ENCODE measurements at places on chromosomes 4 and X. TPM values are rescaled to one million over a fixed set of nuclear protein-coding genes. Genes with fewer than 3 reads are reported as not detected.

The CLCN4 gene
- 0.02 TPM for polyA plus RNA-seq

The TMSB15A gene
- not detected for polyA plus RNA-seq

The FRMD7 gene
- not detected for polyA plus RNA-seq

The NUDT10 gene
- polyA plus RNA-seq = not detected

The FGF16 gene
- not detected for polyA plus RNA-seq

The ADGRG2 gene
- polyA plus RNA-seq = not detected

The MAGEB5 gene
- polyA plus RNA-seq = not detected

The ADGRA3 gene
- 0.60 TPM for polyA plus RNA-seq

The ARX gene
- not detected for polyA plus RNA-seq

The HELQ gene
- polyA plus RNA-seq = 28.6 TPM

The ZCCHC18 gene
- 0.83 TPM for polyA plus RNA-seq

The APLN gene
- polyA plus RNA-seq = not detected

The RAB40AL gene
- not detected for polyA plus RNA-seq

The USP51 gene
- 0.20 TPM for polyA plus RNA-seq

The NIPAL1 gene
- 0.76 TPM for polyA plus RNA-seq

The PASD1 gene
- polyA plus RNA-seq = not detected

The GRXCR1 gene
- polyA plus RNA-seq = not detected

The N4BP2 gene
- 19.4 TPM for polyA plus RNA-seq

The NAT8L gene
- not detected for polyA plus RNA-seq

The RAB40A gene
- polyA plus RNA-seq = 0.09 TPM

The RTL9 gene
- polyA plus RNA-seq = not detected

The TASL gene
- 2.6 TPM for polyA plus RNA-seq

The CXCR3 gene
- 1.5 TPM for polyA plus RNA-seq

The SMC1A gene
- 84.9 TPM for polyA plus RNA-seq

The PPP4R3C gene
- not detected for polyA plus RNA-seq

The ATP8A1 gene
- polyA plus RNA-seq = 8.8 TPM

The MEPE gene
- polyA plus RNA-seq = not detected

The SLC16A2 gene
- 0.24 TPM for polyA plus RNA-seq

The SUPT20HL2 gene
- polyA plus RNA-seq = not detected

The SPON2 gene
- polyA plus RNA-seq = 3.8 TPM

The CCNA2 gene
- polyA plus RNA-seq = 0.06 TPM

The RTL3 gene
- not detected for polyA plus RNA-seq

The ADH1C gene
- not detected for polyA plus RNA-seq

The TLR3 gene
- 0.21 TPM for polyA plus RNA-seq

The ADH5 gene
- 174 TPM for polyA plus RNA-seq

The PRDM8 gene
- 2.5 TPM for polyA plus RNA-seq

The SRPX2 gene
- polyA plus RNA-seq = not detected
